ENCODE measurements at places on chromosomes 2 and 18.
A peak's percentile ranks its signal among the peaks of the same experiment; 100 is the strongest.

DNA sequence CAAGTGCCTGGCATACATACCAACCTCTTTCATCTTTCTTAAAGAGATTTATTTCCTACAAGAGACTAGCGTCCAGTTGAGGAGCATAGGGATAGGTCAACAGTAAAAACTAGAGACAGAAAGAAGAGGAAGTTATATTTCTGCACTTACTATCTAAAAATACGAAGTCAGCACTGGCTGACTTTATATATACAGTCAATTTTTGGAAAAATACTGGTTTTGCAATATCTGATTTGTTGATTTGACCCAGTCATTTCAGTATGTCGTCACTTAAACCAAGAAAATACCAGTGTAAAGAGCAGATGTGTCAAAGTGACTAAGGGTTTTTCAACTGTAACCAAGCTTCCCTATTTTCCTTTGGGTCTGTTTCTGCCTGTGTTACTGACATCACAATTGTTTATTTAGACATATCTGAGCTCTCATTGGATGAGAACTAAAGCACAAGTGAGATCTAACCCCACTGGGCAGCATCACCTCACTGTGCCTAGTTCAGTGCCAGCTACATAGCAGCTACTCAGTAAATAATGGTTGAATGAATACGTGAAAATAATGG, 23.0 kb downstream of the CYTIP start:
- peak; percentile 91 for ATAC-seq

- ATAC-seq, result no peak
These were observed 33.0 kb downstream of the DPYSL5 start for GRCh38 chr2:26880910-26881435.

DNA sequence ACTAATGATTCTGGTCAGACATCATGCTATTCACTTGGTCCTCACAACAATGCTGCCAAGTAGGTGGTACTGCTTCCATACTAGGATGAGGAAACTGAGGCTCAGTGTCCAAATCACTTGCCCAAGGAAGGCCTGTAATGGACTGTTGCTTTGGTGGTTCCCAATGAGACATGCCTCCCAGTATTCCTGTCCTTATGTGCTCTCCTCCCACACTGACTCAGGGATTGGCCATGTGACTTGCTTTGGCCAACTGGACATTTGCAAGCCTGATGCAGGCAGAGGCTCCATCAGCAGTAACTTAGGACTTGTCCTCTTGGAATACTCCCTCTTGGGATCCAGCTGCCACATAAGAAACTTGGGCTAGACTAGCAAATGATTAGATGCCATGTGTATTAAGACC, 3.0 kb downstream of the FBXO41 start:
- ATAC-seq, result no peak

DNA sequence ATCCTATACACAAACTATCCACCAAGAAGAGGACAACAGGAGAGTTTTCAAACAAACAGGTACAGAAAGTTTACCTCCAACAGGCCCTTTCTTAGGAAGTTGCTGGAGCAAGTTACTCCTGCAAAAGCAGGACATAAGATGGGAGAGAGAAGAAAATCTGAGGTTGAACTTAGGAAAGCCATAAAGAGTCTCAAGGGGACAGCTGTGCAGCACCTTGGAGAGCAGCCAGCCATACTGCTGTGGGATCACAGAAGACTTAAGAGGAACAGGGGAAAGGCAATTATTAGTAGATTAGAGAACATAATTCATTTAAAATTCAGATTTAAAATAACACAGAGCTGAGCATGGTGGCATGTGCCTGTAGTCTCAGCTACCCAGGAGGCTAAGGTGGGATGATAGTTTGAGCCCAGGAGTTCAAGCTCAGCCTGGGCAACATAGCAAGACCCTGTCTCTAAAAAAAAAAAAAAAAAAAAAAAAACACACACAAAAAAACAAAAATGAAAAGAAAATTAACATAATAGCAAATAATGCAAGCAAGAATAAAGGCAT, 148.1 kb upstream of the SIX3 start:
- no peak for ATAC-seq

DNA sequence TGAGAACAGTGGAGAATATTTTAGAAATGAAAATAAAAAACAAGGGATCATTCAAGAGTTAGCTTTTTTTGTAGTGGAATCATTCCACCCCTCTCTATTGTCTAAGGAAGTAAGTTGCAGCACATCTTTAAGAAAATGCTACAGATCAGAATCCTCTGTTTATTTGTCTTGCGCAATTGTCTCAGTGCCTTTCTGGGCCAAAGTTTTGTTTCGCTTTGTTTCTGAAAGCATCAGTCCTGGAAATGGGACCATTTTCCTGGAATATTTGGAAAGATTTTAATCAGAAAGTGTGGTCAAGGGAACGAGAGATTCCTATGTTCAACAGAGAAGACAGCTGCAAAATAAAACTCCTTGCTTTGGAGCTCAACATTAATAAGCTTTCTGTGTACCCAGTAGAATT, 74.0 kb downstream of the NRXN1 start:
- no peak for ATAC-seq

- ATAC-seq, result no peak
These were observed 79.6 kb upstream of the RAB12 start for GRCh38 chr18:8529609-8530008.

DNA sequence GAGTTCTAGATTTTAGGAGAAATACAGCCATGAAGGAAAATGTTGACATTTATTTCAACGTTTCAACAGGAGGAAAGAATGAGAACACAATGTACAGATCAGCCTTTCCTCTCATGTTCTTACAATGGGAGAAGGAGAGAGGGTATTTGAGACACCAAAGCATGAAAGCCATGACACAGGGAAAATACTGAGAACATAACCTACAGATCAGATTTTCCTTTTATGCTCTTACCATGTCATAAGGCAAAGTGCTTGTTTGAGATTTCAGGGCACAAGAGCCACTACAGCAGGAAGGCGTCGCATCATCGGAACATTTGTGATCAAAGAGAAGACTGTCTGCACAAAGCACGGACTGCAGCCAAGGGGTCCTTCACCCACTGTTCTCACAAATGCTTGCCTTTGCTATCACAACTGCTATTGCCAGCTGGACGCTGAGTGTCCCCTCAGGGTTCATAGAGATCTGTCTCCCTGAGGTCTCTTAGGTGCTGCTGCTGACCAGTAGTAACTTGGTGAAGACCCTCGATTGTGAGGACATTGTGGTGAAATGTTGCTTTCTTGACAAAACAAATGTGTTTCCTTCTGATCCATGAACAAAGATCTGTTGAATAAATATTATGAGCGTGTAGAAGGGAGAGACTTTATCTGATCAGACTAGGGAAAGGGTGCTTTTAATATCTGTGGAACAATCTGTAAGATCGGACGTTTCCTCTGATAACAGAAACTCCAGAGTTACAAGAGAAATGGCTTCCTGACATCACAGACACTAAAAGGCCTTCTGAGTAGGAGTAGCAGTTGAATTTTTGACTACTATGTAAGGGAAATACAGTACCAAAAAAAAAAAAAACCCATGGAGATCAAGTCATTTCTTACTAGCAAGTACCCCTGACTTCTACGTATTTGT, 6.4 kb upstream of the IL1RL1 start:
- no peak for ATAC-seq

- no peak for ATAC-seq
These were observed 152.0 kb downstream of the SRBD1 start for GRCh38 chr2:45458909-45459563.

- ATAC-seq, result no peak
These were observed 21.4 kb downstream of the DRC1 start for GRCh38 chr2:26422947-26423629.

DNA sequence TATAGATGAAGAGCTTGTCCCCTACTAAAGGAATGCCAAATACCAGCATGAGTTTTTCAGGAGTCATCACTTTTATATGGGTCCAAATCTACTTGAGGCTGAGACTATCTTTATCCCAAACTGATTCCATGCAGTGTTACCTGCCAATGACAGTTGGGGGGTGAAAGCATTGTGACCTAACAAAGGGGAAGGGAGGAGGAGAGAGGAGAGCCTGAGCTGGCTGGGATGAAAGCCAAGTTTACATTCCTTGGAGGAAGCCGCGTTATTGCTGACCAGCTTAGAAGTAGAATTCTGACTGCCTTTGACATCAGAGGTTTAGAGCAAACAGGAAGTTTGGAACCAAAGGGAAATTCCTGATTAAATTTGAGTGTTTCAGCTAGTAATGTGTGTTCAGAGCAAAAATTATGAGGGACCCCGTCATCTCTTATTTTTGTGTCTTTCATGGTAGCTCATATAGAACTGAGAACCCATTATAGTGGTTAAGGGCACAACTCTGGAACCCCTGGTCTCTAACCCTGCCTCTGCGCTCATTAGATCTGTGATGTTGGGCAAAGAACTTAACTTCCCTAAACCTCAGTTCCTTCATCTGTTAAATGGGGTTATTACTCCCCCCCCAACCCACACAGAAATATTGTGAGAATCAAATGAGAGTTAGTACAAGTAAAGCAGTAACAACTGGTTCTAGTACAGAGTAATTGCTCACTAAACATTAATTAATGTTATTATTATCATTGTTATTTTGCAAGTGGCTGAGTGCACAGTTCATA, 199.3 kb upstream of the EPAS1 start:
- ATAC-seq, result no peak

- no peak for ATAC-seq
These were observed 5.5 kb downstream of the CEBPZOS start for GRCh38 chr2:37201766-37202165.

- no peak for ATAC-seq
These were observed 24.6 kb downstream of the PTRHD1 start for GRCh38 chr2:24768601-24769000.

GRCh38 chr2:219281588-219281987, 2.4 kb downstream of the DNAJB2 start:
- ATAC-seq, result no peak

GRCh38 chr2:229810786-229811185, 96.4 kb upstream of the DNER start:
- no peak for ATAC-seq

- ATAC-seq, result no peak
These were observed 6.0 kb downstream of the HADHA start for GRCh38 chr2:26238311-26238958.

- no peak for ATAC-seq
These were observed 18.7 kb downstream of the SMARCAL1 start for GRCh38 chr2:216430811-216431530.

GRCh38 chr2:216491793-216492596, 6.6 kb upstream of the RPL37A start:
- ATAC-seq, result peak; percentile 90

- ATAC-seq, result no peak
These were observed 18.7 kb upstream of the FTCDNL1 start for GRCh38 chr2:199869653-199870052.

DNA sequence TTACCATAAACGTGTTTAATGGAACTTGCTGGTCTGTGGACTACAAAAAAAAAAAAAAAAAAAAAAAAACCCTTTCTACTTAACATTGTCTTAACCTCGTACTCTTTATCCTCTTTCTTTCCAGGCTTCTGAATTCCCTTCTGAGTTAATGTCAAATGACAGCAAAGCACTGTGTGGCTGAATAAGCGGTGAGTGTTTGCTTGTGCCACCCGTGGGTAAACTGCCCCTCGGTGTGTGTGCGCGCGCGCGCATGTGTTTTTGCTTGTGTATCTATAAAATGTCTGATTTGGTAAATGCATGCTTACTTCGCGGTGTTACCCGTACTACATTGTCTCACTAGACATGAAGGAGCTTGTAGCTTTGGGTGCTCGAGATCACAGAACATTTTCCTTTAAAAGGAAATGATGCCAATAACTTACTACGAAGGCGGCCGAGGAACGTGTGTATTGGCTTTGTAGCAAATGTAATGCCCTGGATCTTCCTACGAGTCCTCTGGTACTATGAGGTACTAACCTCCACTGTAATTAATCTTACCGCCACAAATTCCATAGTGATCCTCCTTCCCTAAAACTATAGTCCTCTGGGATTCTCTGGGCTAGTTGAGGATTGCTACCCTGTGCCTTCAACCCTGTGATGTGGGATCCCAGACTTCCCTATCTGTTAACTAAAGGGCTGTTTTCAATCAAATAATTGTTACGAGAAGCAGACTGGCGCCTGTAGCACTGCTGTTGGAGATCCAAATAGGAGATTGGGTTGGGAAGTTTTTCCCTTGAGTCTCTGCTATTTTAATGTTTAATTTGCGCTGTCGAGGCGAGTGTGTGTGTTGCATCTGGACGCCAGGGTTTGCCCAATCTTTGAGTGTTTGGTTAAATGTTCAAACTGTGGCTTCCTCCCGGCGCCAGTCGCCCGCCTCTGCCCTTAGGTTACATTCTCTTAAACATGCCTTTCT, 1.1 kb downstream of the ID2 start:
- no peak for ATAC-seq

DNA sequence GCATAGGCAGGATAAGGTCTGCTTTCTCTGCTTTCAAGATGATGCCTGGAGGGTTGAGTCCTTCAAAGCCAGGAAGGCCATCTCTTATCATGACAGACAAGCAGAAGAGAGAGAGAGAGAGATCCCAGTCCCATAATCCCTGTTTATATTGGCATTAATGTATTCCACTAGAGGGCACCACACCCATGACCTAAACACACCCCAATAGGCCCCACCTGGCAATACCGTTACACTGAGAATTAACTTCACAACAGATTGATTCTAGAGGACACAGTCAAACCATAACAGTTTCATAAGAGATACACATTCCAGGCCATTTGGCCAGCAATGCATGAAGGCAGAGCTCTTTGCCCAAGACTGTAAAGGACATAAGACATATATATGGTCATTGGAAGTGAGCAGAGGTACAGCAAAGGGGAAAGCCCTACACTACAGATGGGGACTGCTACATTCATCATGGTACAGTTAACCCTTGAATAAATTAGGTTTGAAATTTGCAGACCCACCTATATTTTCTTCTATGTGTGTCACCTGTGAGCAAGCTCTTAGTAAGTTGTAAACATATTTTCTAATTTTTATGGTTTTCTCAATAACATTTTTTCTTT, 1516.1 kb downstream of the RPIA start:
- peak; percentile 64 for ATAC-seq

GRCh38 chr2:147989809-147990403, 30.6 kb downstream of the ORC4 start:
- no peak for ATAC-seq

DNA sequence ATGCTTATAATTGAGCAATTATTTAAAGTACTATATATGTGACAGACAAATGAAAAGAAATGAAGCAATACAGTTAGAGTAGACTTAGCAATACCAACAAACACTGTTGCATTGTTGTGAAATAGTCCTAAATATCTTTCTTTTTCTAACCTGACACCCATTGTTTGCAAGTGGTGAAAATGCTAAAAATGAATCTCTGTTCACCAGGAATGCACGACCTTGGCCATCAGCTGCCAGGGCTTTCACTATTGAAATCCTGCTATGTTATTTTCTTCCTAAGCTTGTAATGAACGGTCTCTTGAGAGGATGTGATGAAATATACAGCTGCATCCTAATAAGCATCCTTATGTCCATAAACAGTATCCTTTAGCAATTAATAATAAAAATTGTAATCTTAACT, 136.2 kb upstream of the MGAT5 start:
- ATAC-seq, result no peak
